Large intestine (tissue), 12 donors: ENCODE measurements at places on chromosomes 6 and 20. TPM values are rescaled to one million over a fixed set of nuclear protein-coding genes. Genes with fewer than 3 reads are reported as not detected.
A peak's percentile ranks its signal among the peaks of the same experiment; 100 is the strongest.

- H3K4me3 ChIP-seq: no peak overlapping the region
- no peaks in the 10 kb centered on the region for H3K27me3 ChIP-seq
- DNase-seq: no peak
- H3K4me1 ChIP-seq: no peaks in the 10 kb centered on the region
These were observed 77.2 kb upstream of the EPHA7 start for GRCh38 chr6:93496548-93496947.

GRCh38 chr6:144248476-144249301 lies 36.4 kb upstream of the UTRN start:
- H3K27ac ChIP-seq: no peak overlapping the region
- no peaks in the 10 kb centered on the region for H3K36me3 ChIP-seq
- peak; percentile 7 for DNase-seq
- no peaks in the 10 kb centered on the region for H3K4me1 ChIP-seq
- no peak overlapping the region for H3K4me3 ChIP-seq

The MAFB gene
- 8.8 TPM for polyA plus RNA-seq

DNA sequence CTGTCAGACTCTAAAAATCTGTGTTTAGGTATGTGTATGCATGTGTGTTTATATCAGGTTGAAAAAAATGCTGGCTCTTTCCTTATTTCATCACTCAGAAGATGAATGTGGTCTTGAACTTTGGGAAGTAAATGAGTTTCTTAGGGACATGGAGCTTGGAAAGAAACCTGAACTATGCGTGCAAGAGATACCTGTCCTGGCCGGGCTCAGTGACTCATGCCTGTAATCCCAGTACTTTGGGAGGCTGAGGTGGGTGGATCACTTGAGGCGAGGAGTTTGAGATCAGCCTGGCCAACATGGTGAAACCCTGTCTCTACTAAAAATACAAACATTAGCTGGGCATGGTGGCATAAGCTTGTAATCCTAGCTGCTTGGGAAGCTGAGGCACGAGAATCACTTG lies 4.4 kb upstream of the GLP1R start:
- H3K36me3 ChIP-seq: no peaks in the 10 kb centered on the region
- H3K27ac ChIP-seq: no peak overlapping the region
- peaks cover 8% of the 10 kb centered on the region for H3K4me1 ChIP-seq

- no peaks in the 10 kb centered on the region for H3K4me1 ChIP-seq
- no peaks in the 10 kb centered on the region for H3K36me3 ChIP-seq
- no peak overlapping the region for H3K4me3 ChIP-seq
- no peak overlapping the region for H3K27ac ChIP-seq
- H3K27me3 ChIP-seq: no peaks in the 10 kb centered on the region
These were observed 438.4 kb upstream of the ADGRB3 start for GRCh38 chr6:68196645-68197044.

DNA sequence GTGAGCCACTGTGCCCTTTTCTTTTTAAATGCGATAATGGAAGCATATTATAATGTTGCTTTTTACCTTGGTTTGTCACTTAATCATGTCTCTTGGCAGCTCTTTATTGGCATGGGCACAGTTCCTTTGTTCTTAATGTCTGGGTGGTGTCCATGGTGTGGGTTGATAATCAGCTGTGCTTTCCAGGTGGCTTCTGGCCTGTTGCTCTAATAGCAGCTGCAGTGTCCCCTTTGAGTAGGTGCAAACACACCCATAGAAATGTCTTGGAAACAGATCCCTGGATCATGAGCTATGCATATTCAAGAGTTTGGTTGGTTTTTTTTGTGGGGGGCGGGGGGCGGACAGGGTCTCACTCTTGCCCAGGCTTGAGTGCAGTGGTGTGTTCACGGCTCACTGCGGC lies 29.9 kb downstream of the EFCAB8 start:
- DNase-seq: no peak

The CST2 gene
- 0.07 TPM for polyA plus RNA-seq

The GHRH gene
- 0.79 TPM for polyA plus RNA-seq

GRCh38 chr6:163147994-163148393 lies 266.5 kb upstream of the QKI start:
- no peaks in the 10 kb centered on the region for H3K4me1 ChIP-seq
- H3K4me3 ChIP-seq: no peak overlapping the region
- no peak overlapping the region for H3K27ac ChIP-seq

DNA sequence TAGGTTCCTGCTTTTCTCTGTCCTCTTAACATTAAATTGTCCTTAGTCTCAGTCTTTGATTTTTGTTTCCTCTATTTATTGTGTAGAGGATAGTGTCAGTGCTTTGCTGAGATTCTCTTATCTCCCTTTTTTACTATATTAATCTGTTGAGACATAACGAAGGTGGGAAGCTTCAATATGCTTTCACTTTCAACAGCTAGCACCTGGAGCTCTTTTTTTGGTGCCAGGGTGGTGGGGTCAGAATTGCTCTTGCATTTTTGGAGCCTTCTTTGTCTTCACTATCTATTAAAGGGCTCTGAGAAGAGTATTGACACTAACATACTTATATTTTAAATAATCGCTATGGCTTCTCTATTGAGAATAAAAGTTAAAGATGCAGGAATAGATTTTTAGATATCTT lies 97.1 kb upstream of the EPHA7 start:
- H3K4me1 ChIP-seq: no peaks in the 10 kb centered on the region
- no peak overlapping the region for H3K27ac ChIP-seq
- no peaks in the 10 kb centered on the region for H3K36me3 ChIP-seq
- H3K27me3 ChIP-seq: no peaks in the 10 kb centered on the region
- H3K4me3 ChIP-seq: no peak overlapping the region

The LY6G6F gene
- 0.07 TPM for polyA plus RNA-seq

- H3K4me3 ChIP-seq: no peak overlapping the region
- no peak for DNase-seq
- H3K27ac ChIP-seq: no peak overlapping the region
- H3K4me1 ChIP-seq: no peaks in the 10 kb centered on the region
- H3K36me3 ChIP-seq: no peaks in the 10 kb centered on the region
- no peaks in the 10 kb centered on the region for H3K27me3 ChIP-seq
These were observed 566.6 kb upstream of the EPHA7 start for GRCh38 chr6:93985953-93986352.

GRCh38 chr6:127210725-127211124 lies 55.9 kb upstream of the RNF146 start:
- no peaks in the 10 kb centered on the region for H3K36me3 ChIP-seq
- H3K4me3 ChIP-seq: no peak overlapping the region
- no peak overlapping the region for H3K27ac ChIP-seq
- no peaks in the 10 kb centered on the region for H3K4me1 ChIP-seq

- peaks cover 5% of the 10 kb centered on the region for H3K4me1 ChIP-seq
- no peaks in the 10 kb centered on the region for H3K27me3 ChIP-seq
- no peak overlapping the region for H3K27ac ChIP-seq
- no peak overlapping the region for H3K4me3 ChIP-seq
These were observed 3.7 kb upstream of the KAT14 start for GRCh38 chr20:18133962-18134361.

- no peak overlapping the region for H3K27ac ChIP-seq
- H3K27me3 ChIP-seq: no peaks in the 10 kb centered on the region
- DNase-seq: no peak
- H3K4me1 ChIP-seq: peaks cover 24% of the 10 kb centered on the region
- H3K36me3 ChIP-seq: peaks cover 34% of the 10 kb centered on the region
These were observed 1.2 kb downstream of the ATF6B start for GRCh38 chr6:32126880-32127279.

The MCUR1 gene
- 27.1 TPM for polyA plus RNA-seq

The DEFB124 gene
- 0.21 TPM for polyA plus RNA-seq

DNA sequence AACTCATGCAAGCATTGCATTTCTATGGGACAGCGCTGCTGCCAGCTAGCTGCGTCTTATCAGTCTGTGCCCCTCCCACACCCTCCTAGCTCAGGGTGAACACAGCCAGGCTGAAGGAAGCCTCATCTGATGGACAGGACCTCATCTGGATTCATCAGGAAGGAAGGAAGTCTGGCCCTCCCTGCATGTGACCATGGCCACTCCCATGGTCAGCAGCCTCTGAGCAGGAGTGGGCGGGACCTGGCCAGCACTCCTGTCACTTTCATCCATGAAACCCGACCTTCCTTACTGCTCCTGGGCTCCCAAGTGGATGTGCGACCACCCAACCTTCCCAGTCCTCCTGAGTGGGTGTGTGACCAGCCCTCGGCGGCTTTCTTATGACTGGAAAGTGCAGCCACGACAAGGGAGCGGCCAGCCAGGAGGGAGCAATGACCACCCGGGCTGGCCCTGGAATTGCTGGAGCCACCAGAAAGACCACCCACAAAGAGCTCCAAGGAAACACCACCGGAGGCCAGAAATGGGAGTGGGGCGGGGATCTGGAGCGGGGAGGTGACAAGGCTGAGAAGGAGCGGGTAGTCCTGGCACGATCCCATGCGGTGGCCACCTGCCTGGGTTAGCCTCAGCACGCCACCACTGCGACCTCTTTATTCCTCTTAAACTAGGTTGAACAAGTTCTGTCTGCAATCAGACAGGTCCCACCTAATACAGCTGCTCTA lies 241.2 kb downstream of the TTLL2 start:
- DNase-seq: peak; percentile 78
- H3K27ac ChIP-seq: no peak overlapping the region
- no peaks in the 10 kb centered on the region for H3K27me3 ChIP-seq

The MRPS26 gene
- polyA plus RNA-seq: 60.8 TPM

- no peak overlapping the region for H3K27ac ChIP-seq
These were observed 17.1 kb upstream of the ASF1A start for GRCh38 chr6:118876814-118877213.

GRCh38 chr6:125753218-125753936 lies 3.9 kb downstream of the HEY2 start:
- H3K27ac ChIP-seq: no peak overlapping the region
- peaks cover 7% of the 10 kb centered on the region for H3K4me1 ChIP-seq
- no peaks in the 10 kb centered on the region for H3K36me3 ChIP-seq
- peaks cover 58% of the 10 kb centered on the region for H3K27me3 ChIP-seq

GRCh38 chr6:57116776-57117175 lies 26.8 kb downstream of the ZNF451 start:
- H3K27ac ChIP-seq: no peak overlapping the region
- H3K27me3 ChIP-seq: no peaks in the 10 kb centered on the region
- no peaks in the 10 kb centered on the region for H3K4me1 ChIP-seq
- H3K36me3 ChIP-seq: no peaks in the 10 kb centered on the region
- no peak overlapping the region for H3K4me3 ChIP-seq
- no peak for DNase-seq

The RUNX2 gene
- polyA plus RNA-seq: 2.6 TPM

The NELFE gene
- polyA plus RNA-seq: 77.7 TPM

The BTBD3 gene
- polyA plus RNA-seq: 51.0 TPM

DNA sequence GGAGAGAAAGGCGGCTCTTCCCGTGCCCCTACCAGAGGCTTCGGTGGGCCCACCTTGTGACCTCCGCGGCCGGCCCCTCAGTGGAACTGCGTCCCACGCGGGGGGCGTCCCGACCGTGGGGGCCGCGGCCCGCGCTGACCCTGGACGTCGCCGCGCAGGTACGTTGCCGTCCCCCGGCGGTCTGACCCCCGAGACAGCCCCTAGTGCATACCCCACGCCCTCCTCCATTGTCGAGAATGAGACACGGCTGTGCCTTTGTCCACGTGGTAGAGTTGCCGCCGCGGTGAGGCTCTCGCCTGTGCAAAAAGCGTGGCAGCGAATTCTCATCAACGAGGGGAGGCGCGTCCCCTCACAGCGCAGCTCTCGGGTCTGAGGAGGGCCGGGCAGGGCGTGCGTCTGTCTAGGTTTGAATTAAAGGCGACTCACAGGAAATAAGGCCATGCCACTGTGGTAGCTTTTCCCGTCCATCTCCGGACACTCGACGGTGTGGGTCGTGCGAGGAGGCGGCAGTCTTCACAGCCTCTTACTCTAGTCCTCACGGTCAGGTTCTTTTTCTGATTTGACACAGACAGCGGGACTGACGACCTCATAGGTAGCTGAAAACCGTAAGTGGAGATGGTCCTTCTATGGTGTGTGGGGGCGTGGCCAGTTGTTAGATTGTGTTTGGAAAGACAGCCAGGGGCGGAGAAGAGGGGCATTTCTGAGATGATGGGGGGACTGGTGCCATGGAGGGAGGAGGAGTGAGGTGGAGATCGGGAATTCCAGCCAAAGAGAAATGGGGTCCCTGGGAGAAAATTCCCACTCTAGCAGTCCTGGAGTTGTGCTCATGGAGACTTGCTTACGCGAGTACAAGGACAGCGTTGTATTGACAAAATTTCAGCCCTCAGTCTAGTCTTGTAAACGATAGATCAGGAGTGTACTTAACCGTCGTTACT lies 580 bp downstream of the NXT1 start:
- peak overlapping the region; percentile 64 for H3K4me3 ChIP-seq
- peaks cover 23% of the 10 kb centered on the region for H3K36me3 ChIP-seq
- peak; percentile 72 for DNase-seq
- H3K27ac ChIP-seq: peak overlapping the region; percentile 98
- H3K4me1 ChIP-seq: peaks cover 10% of the 10 kb centered on the region

The ADIG gene
- polyA plus RNA-seq: not detected

The SLC22A2 gene
- 0.04 TPM for polyA plus RNA-seq

DNA sequence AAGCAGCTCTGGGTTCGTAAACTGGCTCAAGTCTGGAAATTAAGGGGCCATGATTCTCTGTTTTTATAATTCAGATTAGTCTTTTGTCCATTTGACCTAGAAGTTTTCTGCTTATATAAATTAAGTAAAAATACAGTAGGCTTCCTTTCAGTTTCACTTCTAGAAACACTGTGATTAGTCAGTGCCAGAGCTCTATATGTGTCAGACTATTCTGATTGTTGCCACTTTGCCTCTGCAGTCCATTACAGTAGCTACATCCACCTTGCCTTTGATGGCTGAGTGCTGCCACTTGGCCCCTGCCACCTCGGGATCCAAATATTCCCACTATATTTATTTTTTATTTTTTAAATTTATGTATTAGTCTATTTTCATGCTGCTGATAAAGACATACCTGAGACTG lies 7.9 kb downstream of the ZC2HC1B start:
- H3K36me3 ChIP-seq: no peaks in the 10 kb centered on the region
- H3K4me1 ChIP-seq: no peaks in the 10 kb centered on the region
- H3K27ac ChIP-seq: no peak overlapping the region
- H3K27me3 ChIP-seq: no peaks in the 10 kb centered on the region

GRCh38 chr20:17675519-17676377 lies 6.3 kb downstream of the RRBP1 start:
- H3K27ac ChIP-seq: no peak overlapping the region
- no peak for DNase-seq
- H3K36me3 ChIP-seq: peaks cover 77% of the 10 kb centered on the region
- peaks cover 28% of the 10 kb centered on the region for H3K4me1 ChIP-seq

- no peak for DNase-seq
- H3K4me1 ChIP-seq: no peaks in the 10 kb centered on the region
- H3K27me3 ChIP-seq: peaks cover 4% of the 10 kb centered on the region
- H3K4me3 ChIP-seq: no peak overlapping the region
These were observed 365.9 kb downstream of the RNF144B start for GRCh38 chr6:18753076-18753475.

DNA sequence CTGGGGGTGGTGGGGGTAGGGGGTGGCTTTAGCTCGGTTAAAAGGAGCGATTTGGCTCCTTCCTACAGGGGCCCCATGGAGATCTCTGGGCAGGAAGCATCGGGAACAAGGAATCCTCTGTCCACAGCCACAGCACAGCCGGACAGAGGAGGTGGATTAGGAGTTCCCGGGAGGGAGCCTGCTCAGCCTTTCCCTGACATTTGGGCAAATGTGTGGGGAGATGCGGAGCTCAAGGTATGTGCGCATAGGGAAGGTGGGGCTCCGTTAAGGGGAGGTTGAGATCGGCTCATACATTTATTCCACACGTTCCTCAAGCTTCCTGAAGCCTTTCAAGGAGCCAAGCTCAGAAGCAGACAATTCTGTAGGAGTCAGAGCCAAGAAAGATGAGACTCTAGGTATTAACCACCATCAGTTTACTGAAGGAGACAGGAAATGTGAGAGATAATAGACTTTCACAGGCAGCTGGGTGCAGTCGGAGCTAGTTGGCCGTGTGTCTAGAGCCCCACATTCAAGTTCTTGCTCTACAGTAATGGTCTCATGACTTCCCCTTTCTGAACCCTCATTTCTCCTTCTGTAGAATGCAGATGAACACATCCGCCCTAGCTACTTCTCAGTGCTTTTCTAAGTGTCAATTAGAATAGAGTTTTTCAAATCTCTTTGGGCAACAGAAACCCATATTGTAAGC lies 40.8 kb upstream of the EPB41L1 start:
- no peaks in the 10 kb centered on the region for H3K36me3 ChIP-seq
- no peak for DNase-seq
- peaks cover 28% of the 10 kb centered on the region for H3K4me1 ChIP-seq
- H3K4me3 ChIP-seq: no peak overlapping the region
- no peak overlapping the region for H3K27ac ChIP-seq
